CD4-positive, alpha-beta memory T cell (primary cell): ENCODE measurements at places on chromosomes 12 and 14. TPM values are rescaled to one million over a fixed set of nuclear protein-coding genes. Genes with fewer than 3 reads are reported as not detected.

DNA sequence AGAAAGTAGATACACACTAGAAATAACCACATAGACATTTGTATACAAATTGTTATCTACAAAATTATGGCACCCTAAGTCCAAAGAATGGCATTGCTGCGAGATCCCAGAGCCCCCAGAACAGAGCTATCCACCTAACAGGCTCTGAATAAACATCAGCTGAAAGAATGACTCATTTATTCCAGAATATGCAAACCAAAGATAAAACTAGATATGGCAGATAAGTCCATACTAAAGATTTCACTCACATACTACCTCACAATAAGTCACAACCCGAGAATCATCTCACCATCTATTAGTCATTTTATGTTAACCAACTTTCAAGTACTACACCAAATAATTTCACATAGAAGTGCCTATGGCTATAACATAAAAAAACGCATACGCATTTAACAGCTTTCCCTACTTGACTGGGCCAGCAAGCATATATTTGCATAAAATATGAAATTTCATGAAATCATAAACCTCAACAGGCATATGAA is 5.6 kb downstream of the CNIH1 start:
- DNase-seq, result no peak

The PDZRN4 gene
- total RNA-seq, result not detected

DNA sequence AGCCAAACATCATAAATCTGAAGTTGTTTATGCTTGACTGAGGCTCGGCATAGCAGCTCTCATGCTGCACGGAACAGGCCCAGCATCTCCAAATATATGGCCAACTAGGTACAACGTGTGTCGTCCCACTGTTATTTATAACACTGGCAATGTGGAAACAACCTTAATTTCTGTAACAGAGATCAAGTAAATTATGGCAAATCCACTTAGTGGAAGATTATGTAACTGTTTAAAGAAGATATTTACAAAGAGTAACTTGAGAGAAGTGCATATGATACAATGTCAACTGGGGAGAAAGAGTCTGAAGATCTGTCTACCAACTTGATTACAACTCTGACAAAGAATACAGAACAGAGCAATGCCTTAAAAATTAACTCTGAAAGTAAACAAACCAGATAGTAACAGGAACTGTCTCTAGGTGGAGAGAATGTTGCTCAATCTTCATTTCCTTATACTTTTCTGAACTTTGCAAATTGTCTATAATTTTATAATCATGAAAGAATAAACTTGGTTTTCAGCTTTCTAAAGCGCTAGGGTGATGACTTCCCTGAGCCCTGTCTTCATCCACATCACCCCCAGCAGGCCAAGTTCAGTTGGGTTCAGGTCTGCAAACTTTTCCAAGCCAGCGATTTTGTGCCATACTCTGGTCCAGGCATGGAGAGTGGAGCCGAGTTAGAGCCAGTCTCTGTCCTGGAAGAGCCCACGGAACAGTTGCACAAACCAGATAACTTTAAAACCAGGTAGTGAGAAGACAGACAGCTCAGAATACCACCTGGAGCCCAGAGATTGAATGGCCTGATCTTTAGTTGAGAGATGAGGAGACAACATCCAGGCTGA is 44.3 kb upstream of the BDKRB2 start:
- DNase-seq, result no peak

GRCh38 chr12:5473076-5473782 is 41.3 kb downstream of the NTF3 start:
- DNase-seq, result no peak

DNA sequence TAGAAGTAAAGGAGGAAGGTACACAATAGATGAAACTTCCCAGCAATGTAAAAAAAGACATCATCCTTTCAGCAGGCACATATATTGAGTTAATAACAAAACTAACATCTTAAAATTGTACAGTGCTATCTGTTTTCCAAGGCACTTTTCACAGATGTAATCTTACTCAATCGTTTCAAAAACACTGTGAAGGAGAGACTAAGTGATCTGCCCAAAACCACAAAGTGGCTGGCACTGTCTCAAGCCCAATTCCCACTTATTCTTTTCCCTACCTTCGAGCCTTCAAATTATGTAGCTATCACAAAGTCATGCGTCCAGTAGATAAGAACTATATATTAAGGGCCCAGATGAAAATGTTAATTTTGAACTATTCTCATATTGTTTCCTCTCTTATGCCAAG is 193.6 kb upstream of the RASSF8 start:
- no peak for DNase-seq

The ANO2 gene
- total RNA-seq, result not detected

The PPM1H gene
- 0.14 TPM for total RNA-seq

- no peak for DNase-seq
Observed at GRCh38 chr12:112382866-112383265, 635 bp upstream of the HECTD4 start.

DNA sequence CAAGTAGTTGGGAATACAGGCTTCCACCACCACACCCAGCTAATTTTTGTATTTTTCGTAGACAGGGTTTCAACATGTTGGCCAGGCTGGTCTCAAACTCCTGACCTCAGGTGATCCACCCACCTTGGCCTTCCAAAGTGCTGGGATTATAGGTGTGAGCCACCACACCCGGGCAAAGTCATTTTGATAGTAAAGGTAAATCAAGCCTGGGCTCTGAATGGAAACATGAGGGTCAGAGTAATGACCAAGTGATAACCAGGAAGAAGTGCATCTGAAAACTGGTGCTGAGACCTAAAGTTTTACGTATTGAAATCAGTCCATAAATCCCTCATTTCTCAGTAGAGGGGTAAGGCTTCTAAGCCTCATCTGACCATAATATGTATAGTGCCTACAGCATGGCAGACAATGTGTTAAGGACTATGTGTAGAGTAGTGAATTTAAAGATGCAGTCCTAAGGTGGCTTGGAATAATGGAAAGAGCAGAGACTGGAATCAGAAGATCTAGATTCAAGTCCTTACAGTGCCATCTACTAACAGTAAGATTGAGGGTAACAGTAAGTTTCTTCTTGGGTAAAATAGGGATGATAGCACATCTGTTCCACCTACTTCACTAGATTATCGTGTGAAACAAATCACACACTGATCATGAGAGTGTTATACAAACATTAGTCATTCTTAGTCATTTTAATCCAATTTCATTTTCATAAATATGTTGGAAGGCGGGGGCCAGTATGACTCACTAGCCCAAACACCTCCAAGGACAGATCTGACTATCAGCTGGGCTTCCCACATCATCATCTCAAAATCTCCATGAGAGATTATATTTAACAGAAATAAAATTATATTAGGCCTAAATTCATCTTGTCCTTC is 11.2 kb downstream of the MAP4K5 start:
- DNase-seq, result peak; percentile 44

- DNase-seq, result no peak
Observed at GRCh38 chr12:90061809-90062208, 353.2 kb upstream of the ATP2B1 start.

GRCh38 chr12:42510823-42511222 is 78.7 kb downstream of the PRICKLE1 start:
- DNase-seq, result no peak

DNA sequence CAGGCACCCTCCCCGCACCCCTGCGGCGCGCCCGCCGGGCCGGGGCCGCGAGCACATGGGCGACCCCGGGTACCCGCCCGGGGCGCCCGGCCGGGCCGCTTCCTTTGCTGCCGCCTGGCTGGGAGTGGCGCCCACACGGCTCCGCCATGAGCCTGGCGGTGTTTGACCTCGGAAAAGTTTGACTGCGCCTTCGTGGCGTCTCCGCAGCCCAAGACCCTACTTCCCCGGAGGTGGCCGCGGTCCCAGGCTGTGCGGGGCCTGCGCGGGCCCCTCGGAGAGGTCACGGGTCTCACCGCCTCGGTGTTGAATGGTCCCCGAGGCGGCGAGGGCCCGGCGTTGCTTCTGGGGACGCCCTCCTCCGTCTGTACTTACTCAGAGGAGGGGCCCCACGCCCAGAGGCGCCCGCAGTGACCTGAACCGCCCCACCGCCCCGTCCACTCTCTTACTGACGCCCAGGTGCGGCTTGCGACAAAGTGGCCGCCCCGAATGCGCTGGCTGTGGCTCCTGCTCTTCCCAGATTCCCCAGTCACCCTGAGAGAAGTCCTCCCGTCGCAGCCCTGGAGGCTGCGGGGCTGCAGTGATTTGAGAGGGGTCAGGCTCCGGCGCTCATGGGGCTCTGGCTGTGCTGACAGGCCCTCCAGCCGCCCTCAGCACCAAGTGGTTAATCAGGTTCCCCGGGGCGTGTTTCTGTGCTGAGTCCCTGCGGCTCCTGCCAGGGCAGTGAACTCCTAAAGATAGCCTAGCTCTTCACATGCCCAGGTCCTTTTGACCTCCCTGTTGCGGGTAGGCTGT is 5.8 kb downstream of the KMT5A start:
- peak; percentile 23 for DNase-seq

The KRT6A gene
- not detected for total RNA-seq

The CAPZA3 gene
- not detected for total RNA-seq

- DNase-seq, result no peak
Observed at GRCh38 chr12:79665212-79665887, 25.4 kb downstream of the PAWR start.

The ADAM20 gene
- total RNA-seq, result 1.7 TPM

- no peak for DNase-seq
Observed at GRCh38 chr14:104774453-104775072, 21.0 kb downstream of the AKT1 start.

GRCh38 chr14:26606729-26607312 is 9.0 kb upstream of the NOVA1 start:
- DNase-seq, result no peak

DNA sequence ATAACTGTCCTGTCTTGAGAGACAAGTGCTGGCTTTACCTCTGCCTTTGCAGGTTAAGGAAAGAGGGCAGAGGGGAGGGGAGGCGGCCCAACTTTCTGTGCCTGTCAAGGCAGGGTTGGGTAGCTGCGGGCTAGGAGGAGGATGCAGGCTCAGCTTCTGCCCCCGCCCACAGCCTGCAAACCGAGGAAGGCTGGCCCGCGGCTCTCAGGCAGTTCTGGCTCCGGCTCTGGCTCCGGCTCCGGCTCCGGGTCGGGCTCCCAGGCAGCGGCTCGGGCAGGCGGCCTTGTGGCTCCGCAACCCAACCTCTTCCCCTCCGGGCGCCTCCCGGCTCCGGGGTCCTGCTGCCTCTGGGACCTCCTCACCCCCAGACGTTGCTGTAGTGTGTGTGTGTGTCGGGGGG is 92.9 kb downstream of the TMEM30B start:
- DNase-seq, result no peak

The LRP1-AS gene
- not detected for total RNA-seq
